Islet precursor cell (in vitro differentiated cells): ENCODE measurements at places on chromosomes 2 and 18.

- no peak for DNase-seq
These were observed 1.8 kb downstream of the ADRA2B start for GRCh38 chr2:96114546-96114902.

- DNase-seq = no peak
These were observed 302.4 kb downstream of the LRRTM1 start for GRCh38 chr2:80002112-80002511.

DNA sequence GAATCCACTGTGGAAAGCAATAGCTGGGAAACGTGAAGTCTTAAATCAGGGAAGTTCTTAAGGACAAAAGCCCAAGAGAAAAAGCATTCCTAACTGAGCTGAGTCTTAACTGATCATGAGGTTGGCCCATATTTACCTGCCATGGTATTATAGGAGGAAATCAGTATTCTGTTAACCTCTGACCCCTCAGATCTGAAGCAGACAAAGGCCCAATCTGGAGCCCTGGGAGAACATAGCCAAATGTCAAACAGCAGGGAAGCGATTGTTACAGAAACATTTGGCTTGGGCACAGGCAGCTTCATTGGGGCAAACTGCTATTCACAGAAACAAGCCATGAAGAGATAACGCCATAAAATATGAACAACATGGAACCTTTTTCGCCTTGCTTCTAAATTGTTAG is 18.8 kb downstream of the EPHA4 start:
- DNase-seq = no peak

GRCh38 chr2:239978411-239978810 is 46.7 kb downstream of the NDUFA10 start:
- DNase-seq = peak; percentile 54

GRCh38 chr2:150528861-150529801 is 41.7 kb upstream of the RND3 start:
- no peak for DNase-seq

DNA sequence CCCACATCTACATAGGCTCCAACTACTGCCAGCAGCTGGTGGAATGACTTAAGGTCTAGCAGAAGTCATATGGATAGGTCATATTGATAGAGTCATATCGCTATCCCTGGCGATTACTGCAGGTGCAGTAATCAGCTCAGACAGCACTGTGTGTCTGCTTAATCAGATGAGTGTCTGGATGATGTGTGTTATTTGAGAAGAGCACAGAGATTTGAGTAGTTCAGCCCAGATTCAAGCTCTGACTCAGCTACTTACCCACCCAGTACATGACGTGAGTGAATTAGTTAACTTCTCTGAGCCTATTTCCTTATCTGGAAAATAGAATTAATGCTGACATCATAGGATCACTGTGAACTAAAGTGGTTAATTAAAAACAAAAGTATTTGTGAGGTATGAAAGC is 78.9 kb downstream of the EHD3 start:
- DNase-seq = peak; percentile 0

- DNase-seq = no peak
These were observed 40.0 kb downstream of the ACOXL start for GRCh38 chr2:110772383-110772755.
